ENCODE measurements at places on chromosomes 16 and 17.

DNA sequence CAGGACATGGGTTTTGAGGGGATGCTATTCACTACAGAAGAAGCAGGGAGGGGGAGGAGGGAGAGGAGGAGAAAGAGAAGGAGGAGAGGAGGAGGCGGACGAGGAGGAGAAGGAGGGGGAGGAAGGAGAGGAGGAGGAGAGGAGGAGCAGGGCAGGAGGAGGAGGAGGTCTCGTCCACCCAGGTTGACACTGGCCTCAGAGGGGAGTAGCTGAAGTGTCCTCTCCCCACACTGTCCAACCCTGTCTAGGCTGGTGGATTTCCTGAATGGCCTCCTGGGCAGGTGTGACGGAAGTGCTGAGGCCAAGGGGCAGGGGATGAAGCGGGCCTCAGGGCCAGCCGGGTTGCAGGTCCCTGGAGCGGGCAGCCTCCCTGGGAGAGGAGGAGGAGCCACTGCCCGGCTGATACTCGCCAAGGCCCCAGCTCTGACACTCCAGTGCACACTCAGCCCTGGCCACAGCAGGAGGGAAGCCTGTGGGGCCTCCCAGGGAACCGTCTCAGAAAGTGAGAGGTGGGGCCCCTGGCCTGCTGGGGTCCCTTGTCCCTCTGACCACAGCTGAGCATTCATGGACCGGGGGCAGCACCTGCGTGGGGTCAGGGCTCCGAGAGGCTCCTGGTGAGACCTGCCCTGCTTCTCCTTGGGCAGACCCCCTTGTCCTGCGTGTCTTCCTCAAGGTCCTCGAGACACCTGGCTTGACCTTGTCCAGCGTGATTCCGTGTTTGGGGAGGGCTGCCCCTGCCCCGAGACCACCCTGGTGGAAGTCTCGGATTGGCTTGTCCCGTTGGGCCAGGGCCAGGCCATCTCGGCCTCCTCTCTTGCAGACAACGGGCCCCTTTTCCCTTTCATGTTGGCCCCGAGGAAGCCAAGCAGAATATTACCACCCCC is 200.6 kb upstream of the CIBAR2 start:
- no peak for DNase-seq

DNA sequence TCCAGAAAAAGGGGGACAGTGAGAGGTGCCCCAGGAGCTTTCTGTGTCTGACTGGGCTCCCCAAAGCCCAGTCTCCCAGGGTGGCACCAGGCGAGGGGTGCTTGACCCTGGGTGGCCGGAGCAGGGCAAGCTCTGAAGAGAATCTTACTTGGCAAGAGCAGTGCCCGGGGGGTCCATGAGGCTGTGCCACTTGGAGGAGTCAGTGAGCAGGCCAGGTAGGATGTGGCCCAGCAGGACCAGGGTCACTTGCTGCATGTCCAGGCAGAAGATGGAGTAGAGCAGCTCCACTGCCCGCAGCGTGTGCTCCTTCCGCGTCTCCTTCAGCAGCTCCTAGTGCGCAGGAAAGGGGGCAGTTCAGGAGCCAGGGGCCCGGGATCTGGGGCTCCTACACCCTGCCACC is 7.3 kb downstream of the CSF3 start:
- DNase-seq, result no peak

- no peak for DNase-seq
Observed at GRCh38 chr16:5319799-5320198, 222.2 kb upstream of the EEF2KMT start.

GRCh38 chr17:73138541-73139138 is 26.2 kb upstream of the SSTR2 start:
- no peak for DNase-seq

GRCh38 chr16:29876217-29876593 is 13.2 kb upstream of the CDIPT start:
- no peak for DNase-seq

DNA sequence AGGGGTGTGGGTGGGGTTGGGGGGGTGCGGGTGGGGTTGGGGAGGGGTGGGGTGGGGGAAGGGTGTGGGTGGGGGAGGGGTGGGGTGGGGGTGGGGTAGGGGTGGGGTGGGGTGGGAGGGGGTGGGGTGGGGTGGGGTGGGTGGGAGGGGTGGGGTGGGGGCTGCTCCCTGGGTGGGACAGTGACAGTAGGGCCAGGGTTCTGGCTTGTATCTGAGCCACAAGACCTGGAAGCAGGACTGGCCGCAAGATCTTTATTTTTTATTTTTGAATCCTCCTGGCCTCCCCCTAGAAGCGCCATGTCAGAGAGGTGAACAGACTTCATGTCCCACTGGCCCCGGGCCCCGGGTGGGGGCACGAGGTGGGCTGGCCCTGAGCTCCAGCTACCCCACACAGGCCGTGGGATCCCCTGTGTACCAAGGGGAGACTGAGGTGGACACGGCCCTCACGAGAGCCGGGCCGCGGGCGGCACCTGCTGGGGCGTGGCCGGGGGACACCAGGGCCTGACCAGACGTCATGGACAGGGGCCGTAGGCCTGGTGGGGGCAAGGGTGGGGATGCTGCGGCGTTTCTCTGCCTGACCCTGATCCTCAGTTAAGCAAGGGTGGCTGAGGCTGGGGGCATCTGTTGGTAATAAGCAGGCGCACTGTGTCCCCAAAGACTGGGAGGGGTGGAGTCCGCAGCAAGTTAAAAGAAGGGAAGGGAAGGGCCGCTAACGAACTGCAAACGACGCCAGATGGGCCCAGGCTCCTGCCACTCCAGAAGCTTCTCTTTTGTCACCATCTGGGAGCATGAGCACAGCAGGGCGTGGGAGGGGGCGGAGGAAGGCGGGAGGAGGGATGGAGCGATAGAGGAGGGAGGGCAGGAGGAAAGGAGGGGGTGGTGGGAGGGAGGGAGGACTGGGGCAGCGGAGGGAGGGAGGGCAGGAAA is 22.3 kb upstream of the PABPN1L start:
- no peak for DNase-seq

GRCh38 chr16:27689711-27690110 is 139.8 kb downstream of the KATNIP start:
- DNase-seq, result no peak

DNA sequence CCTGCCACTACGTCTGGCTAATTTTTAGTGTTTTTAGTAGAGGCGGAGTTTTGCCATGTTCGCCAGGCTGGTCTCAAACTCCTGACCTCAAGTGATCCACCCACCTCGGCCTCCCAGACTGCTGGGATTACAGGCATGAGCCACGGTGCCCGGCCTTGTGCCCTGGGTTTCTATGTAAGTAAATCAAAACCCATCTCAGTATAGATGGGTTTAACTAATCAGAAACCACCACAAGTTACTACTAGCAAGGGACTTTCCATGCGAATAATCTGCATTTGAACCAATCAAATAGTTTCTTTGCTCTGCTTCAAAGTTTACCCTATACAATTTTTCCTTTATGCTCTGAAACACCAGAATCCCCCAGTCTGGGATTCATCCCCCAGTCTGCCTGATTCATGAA is 16.5 kb upstream of the EIF1 start:
- DNase-seq, result no peak

DNA sequence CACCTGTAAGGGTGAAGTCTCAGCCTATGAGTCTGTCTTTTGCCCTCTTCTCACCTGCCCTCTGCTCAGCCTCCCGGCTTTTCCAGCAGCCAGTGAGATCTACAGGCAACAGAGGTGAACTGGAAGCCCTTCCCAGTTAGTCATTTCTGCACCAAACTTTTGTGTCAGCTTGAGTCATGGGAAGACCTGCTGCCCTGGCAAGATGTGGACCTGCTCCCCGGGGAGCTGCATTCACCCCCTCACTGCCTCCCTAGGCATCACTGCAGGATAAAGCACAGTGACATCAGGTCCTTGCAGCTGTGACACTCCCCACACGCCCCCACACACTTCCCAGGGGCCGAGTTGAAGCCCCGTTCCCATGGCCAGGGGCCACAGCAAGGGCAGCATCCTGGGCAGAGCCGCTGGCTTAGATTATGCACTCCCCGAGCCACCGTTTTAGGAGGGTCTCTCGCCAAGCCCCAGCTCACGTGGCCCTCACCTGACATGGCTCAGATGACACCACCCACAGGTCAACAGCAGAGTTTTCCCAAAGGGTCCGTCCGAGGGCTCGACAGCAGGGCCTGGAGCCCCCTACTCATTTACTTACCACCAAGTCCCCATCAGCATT is 6.5 kb upstream of the ABR start:
- no peak for DNase-seq

DNA sequence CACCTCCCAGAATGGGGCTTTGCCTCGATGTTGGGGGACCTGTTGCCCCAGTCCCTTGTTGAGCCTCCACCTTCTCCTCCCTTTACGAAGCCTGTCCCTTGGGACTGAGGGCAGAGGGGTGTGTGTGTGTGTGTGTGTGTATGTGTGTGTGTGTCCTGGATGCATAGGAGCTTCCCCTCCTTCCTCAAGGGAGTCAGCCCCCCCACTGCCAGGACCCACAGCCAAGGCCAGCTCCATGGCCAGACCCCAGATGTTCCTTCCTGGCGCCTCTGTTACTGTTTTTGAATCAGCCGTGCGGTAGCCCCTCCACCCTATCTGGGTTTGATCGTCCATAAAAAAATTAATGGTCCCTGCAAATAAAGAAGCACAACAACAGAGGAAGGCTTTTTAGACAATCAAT is 17.7 kb upstream of the DOK4 start:
- no peak for DNase-seq

Measured in activated CD4-positive, alpha-beta T cell treated with anti-CD3 and anti-CD28 coated beads for 24 hours (primary cell).